ENCODE measurements at places on chromosomes 3 and 15.

GRCh38 chr15:38997841-38998240 is 433.2 kb upstream of the RASGRP1 start:
- DNase-seq = no peak

DNA sequence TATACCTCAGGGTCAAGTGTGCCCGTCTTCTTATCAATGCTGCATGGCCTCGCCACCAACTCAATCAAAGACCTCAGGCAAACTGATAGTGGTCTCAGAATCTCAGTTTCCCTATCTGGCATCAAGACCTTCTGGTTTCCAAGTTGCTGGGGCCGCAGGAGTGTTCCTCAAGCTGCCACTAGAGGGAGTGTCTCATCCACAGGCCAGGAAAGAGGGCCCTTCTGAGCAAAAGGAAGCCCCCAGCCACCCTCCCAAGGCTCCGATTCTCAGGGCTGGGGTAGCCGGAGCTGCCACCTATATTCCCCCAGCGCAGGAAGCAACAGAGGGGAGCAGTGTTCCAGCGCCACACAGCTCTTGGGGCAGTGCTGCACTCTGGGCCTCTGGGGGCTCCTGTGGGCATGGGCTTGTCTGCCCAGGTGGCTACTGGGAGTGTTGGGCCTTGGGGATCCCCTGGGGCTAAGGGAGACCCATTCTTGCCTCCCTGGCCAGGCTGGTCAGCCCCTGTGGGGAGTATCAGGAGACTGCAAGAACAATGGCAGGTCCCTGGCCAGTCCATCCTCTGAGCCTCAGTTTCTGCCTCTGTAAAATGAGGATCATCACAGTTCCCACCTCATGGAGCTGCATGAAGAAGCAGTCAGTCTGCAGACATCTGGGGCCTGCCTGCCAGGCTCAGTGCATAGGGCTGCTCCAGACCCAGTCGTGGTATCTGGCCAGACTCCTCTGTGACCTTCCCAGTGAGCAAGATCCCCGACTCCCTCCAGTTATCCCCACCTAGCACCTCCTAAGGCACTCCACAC is 23.4 kb upstream of the SEC13 start:
- DNase-seq = peak; percentile 12

DNA sequence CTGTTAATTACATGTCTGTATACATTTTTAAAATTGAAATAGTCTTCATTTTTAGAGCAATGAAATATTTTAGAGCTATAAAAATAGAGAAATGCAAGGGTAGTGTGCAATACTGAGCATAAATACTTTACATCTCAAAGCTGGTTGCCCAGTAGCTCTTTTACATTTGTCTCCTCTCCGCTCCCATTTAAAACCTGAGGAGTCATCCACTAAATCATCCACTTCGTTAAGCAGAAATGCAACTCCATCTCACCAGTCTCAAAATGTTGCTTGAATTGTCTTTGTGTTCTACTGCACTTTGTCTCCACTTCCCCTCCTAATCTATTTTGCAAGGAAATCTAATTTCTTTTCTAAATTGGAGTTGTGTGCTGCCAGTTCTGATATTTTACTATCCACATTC is 563.6 kb downstream of the VGLL3 start:
- DNase-seq = no peak

DNA sequence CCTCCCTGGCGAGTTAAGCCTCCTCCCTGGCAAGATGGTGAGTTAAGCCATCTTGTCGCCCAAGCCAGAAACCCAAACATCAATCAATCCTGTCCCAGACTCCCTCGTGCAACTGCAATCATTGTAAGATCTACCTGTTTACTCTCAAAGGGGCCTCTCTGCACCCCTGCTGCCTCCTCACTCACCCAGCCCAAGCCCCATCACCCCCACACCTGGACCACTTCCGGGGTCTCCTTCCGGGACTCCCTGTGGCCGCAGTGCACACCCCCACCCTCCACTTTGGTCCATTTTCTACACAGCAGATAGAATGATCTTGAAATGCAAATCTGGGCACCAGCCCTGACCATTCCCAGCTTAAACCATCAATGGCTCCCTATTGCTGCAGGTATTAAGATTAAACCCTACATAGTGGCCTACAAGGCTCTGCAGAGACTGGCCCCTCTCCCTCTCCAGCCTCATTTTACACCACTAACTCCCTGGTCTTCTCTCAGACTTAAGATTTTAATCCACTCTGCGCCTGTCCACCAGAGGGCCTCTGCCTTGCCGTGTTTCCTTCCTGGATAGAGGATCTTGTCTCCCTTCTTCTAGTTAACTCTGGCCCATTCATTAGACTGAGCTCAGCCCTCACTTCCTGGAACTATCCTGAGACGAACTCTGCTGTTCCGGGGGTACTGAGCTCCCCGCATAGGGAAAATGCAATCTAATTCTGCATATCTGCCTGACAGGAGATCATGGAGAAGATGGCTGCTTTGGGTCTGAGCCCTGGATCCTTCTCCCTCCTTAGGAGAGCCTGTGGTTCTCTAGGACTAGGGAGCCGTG is 41.9 kb upstream of the SLC6A1 start:
- no peak for DNase-seq

- DNase-seq = no peak
Observed at GRCh38 chr3:195580744-195581443, 2.8 kb downstream of the APOD start.
